Right lobe of liver (tissue), 6 donors: ENCODE measurements at places on chromosomes 1 and 21.

- H3K27me3 ChIP-seq, result no peaks in the 10 kb centered on the region
- no peak for DNase-seq
- peaks cover 10% of the 10 kb centered on the region for H3K4me1 ChIP-seq
- H3K4me3 ChIP-seq, result no peak overlapping the region
Measured at GRCh38 chr1:54168206-54168965, 15.6 kb upstream of the CDCP2 start.

DNA sequence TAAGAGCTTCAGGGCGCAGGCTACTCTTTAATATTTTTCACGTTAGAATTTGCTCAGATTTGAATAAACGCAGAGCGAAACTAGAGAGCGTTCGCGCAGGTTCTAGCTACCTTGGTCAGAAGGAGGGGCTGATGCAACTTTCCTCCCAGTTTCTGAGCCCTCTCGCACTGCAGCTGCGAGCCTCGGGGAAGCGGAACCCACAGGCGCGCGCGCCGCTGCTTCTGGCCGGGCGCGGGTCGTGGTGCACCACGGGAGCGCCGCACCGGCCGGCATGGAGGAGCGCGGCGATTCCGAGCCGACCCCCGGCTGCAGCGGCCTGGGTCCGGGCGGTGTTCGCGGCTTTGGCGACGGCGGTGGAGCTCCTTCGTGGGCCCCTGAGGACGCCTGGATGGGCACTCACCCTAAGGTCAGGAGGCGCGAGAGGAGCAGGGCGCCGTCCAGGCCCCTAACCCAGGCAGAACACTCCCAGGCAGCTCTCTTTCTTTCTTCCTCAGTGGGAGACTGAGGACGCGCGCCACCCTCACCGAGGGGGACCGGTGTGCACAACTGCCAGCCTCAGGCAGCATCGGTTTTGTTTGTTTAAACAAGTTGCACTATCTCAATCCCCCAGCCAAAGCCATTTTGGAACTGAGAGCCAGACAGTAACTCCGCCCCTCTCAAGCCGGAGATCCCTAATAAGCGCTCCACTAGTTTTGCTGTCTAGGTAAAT is at the start of gene TSEN15:
TSEN15 (plus strand) TSS at position 246 of the 709 bp plus-strand sequence; CDS start at position 272, 26 bp downstream.
- peak within 1 kb of the TSS; percentile 80 for H3K27ac ChIP-seq
- H3K36me3 ChIP-seq, result no peaks in the 10 kb centered on the region
- no peaks in the 10 kb centered on the region for H3K27me3 ChIP-seq
- peaks cover 16% of the 10 kb centered on the region for H3K4me1 ChIP-seq
- peak; percentile 86 for DNase-seq

- H3K4me1 ChIP-seq, result no peaks in the 10 kb centered on the region
- H3K27ac ChIP-seq, result no peak overlapping the region
- no peak for DNase-seq
- H3K36me3 ChIP-seq, result no peaks in the 10 kb centered on the region
- no peak overlapping the region for H3K4me3 ChIP-seq
Measured at GRCh38 chr1:34265396-34265795, 88.7 kb downstream of the C1orf94 start.

- H3K36me3 ChIP-seq, result no peaks in the 10 kb centered on the region
- H3K27ac ChIP-seq, result no peak overlapping the region
- no peaks in the 10 kb centered on the region for H3K4me1 ChIP-seq
- no peak for DNase-seq
- H3K4me3 ChIP-seq, result no peak overlapping the region
- no peaks in the 10 kb centered on the region for H3K27me3 ChIP-seq
Measured at GRCh38 chr1:65319754-65320153, 10.4 kb downstream of the DNAJC6 start.

DNA sequence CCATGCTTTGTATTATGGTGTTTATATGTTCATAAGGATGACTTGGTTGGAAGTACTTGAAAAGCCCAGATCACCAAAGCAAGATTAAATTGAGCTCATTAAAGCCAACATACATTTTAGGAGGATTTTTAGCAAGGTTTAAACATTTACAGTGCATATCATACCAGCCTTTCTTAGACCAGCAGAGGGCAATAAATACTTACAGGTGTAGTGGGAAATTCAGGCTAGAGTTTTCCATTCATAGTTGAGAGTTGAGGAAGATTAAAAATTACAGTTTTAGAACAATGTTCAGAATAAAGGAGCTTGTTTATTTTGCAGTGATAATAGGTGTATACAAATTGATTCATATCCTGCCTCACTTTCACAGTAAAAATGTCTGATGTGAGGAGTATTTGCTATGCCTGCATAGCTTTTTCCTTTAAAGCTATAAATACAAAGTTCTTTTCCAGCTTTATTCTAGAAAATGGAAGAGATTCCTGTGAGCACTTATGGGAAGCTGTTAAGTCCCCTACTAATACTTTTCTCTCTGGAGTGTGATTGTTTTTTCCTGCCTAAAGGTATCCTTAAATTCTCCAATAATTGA is 35.3 kb downstream of the DTL start:
- H3K36me3 ChIP-seq, result no peaks in the 10 kb centered on the region
- H3K27me3 ChIP-seq, result no peaks in the 10 kb centered on the region
- no peak overlapping the region for H3K4me3 ChIP-seq

- no peak overlapping the region for H3K27ac ChIP-seq
- H3K4me1 ChIP-seq, result no peaks in the 10 kb centered on the region
- peaks cover 14% of the 10 kb centered on the region for H3K27me3 ChIP-seq
- no peaks in the 10 kb centered on the region for H3K36me3 ChIP-seq
- H3K4me3 ChIP-seq, result no peak overlapping the region
Measured at GRCh38 chr1:241422470-241422869, 65.5 kb upstream of the RGS7 start.

GRCh38 chr1:89841507-89841906 is 20.7 kb downstream of the LRRC8D start:
- peak overlapping the region; percentile 86 for H3K27ac ChIP-seq
- no peak overlapping the region for H3K4me3 ChIP-seq
- no peak for DNase-seq
- H3K27me3 ChIP-seq, result no peaks in the 10 kb centered on the region

- H3K36me3 ChIP-seq, result peaks cover 12% of the 10 kb centered on the region
- no peaks in the 10 kb centered on the region for H3K27me3 ChIP-seq
- DNase-seq, result no peak
- H3K4me1 ChIP-seq, result no peaks in the 10 kb centered on the region
- no peak overlapping the region for H3K27ac ChIP-seq
Measured at GRCh38 chr1:8362701-8363101, 44.8 kb downstream of the SLC45A1 start.

DNA sequence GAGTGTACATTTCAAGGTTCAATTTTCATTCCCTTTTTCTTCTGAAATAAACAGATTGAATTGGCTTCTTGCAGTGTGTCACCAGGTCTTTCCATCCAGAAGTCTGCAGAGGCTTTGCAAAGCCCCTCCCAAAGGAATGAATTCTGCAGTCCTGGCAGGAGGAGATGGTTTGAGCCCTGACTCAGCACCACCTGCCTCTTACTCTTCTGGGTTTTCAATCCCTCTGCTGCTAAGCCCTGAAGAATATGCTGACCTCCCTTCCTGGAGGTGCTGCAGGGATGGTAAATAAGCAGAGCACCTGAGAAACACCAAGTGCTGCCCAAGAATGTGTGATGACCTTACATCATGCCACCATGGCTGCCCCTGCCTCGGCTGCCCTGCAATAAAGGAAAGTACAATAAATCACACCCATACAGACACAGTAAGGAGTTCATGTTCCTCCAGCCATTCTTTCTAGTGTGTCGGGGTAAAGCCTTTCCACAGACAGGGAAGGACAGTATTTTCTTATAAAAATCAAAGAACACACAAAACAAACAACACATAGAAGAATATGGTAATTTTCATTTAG is 209.2 kb downstream of the ZNF326 start:
- no peak for DNase-seq
- no peaks in the 10 kb centered on the region for H3K4me1 ChIP-seq
- H3K27ac ChIP-seq, result no peak overlapping the region

GRCh38 chr1:240683576-240683975 is 71.6 kb upstream of the GREM2 start:
- no peaks in the 10 kb centered on the region for H3K27me3 ChIP-seq
- H3K36me3 ChIP-seq, result no peaks in the 10 kb centered on the region
- H3K4me1 ChIP-seq, result no peaks in the 10 kb centered on the region
- no peak for DNase-seq
- no peak overlapping the region for H3K4me3 ChIP-seq

DNA sequence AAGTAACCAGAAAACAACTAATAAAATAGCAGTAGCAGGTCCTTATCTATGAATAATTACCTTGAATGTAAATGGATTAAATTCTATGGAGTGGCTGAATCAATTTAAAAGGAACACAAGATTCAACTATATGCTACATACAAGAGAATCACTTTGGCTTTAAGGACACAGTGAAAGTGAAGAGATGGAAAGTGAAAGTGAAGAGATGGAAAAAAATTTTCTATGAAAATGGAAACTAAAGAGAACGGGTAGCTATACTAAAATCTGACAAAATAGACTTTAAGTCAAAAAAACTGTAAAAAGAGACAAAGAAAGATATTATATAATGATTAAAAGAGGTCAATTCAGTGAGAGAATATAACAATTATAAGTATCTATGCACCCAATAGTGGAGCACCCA is 54.7 kb downstream of the C1orf185 start:
- H3K27me3 ChIP-seq, result no peaks in the 10 kb centered on the region
- no peaks in the 10 kb centered on the region for H3K36me3 ChIP-seq
- DNase-seq, result no peak
- H3K27ac ChIP-seq, result no peak overlapping the region
- no peak overlapping the region for H3K4me3 ChIP-seq
- no peaks in the 10 kb centered on the region for H3K4me1 ChIP-seq

GRCh38 chr1:236808005-236808404 is 12.9 kb downstream of the MTR start:
- H3K27me3 ChIP-seq, result no peaks in the 10 kb centered on the region
- H3K4me1 ChIP-seq, result no peaks in the 10 kb centered on the region
- peaks cover 3% of the 10 kb centered on the region for H3K36me3 ChIP-seq
- DNase-seq, result no peak
- no peak overlapping the region for H3K27ac ChIP-seq

DNA sequence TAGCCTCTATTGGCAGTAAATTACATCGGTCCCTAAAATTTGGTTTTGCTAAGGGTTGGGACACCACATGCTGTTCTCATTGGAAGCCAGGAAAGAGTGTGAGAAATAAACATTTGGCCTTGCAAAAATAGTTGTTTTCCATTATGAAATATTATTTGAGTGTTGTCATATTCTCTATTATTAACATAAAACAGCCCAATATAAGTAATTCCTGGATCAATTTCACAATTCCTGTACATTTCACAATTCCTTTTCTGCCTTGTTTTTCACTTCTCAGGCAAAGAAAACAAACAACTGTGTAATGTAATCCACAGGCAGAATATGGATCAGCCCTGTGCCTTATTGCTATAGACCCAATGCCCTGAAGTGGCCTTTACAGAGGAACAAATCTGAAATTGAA is 40.5 kb downstream of the C1orf87 start:
- H3K27ac ChIP-seq, result no peak overlapping the region
- H3K4me3 ChIP-seq, result no peak overlapping the region
- H3K27me3 ChIP-seq, result no peaks in the 10 kb centered on the region

DNA sequence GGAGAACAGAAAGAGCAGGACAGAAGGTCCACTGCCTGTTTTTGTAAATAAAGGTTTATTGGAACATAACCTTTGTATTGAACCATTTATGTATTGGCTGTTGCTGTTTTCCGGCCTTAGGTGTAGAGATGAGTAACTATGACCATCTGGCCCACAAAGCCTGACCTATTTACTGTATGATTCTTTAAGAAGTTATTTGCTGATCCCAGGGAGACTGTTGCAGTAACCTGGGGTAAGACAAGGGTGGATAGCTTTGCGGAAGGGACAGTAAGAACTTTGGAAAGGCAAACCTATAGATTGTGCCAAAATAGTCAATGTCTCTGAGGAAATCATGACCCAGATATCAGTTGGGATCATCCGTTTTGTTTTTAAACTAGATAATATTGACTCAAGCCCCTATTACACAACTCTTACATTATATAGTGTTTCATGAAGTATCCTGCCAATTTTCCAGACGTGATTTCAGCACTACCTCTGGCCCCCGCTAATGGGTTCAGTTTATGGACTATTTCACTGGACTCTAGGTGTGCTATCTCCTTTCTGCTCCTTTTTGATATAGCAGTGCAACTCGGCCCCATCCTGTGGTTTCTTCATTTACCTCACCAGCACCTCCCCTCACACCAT is 20.8 kb upstream of the TLCD4 start:
- H3K27ac ChIP-seq, result peak overlapping the region; percentile 86
- no peak overlapping the region for H3K4me3 ChIP-seq

DNA sequence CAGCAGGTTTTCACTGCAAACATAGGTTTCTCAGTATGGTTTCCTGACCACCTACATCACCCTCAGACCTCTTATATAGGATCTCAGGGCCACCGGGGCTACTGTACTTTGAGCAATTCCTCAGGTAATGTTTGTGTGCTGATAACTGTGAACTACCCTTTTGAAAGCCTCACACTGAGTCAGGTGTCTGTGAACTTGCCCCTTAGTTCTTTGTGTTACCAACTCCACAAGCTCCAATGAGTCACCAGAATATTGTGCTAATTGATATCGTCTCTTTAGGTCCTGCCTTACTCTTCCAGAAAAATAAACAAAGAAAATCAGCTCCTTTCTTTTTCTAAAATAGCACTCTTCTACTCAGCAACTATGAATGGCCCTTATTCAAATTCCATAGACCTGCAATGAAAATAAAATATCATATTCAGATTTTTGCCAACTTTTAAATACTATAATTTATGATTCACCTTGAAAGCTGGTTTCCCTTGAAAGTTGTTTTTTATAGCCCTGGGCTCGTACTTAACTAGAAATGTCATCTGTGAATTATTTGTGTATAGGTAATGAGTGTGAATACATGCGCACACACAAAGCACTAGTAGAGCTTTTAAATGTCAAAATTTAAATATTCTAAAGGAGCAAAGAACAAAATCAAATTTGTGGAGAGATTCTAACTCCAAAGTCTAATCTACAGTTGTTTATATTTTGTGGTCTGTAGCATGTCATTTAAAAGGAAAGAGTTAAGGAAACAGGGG is 88.1 kb upstream of the WARS2 start:
- H3K4me1 ChIP-seq, result no peaks in the 10 kb centered on the region
- DNase-seq, result no peak
- no peaks in the 10 kb centered on the region for H3K36me3 ChIP-seq
- H3K27ac ChIP-seq, result no peak overlapping the region
- H3K4me3 ChIP-seq, result no peak overlapping the region

GRCh38 chr1:219480011-219480410 is 132.9 kb downstream of the ZC3H11B start:
- no peaks in the 10 kb centered on the region for H3K4me1 ChIP-seq
- no peak overlapping the region for H3K4me3 ChIP-seq
- H3K27me3 ChIP-seq, result no peaks in the 10 kb centered on the region
- no peak for DNase-seq

- H3K27ac ChIP-seq, result no peak overlapping the region
- DNase-seq, result no peak
- no peaks in the 10 kb centered on the region for H3K36me3 ChIP-seq
- no peaks in the 10 kb centered on the region for H3K27me3 ChIP-seq
- H3K4me3 ChIP-seq, result no peak overlapping the region
- no peaks in the 10 kb centered on the region for H3K4me1 ChIP-seq
Measured at GRCh38 chr1:24341260-24341659, 22.1 kb downstream of the GRHL3 start.

GRCh38 chr1:77796695-77797405 is 17.4 kb downstream of the MIGA1 start:
- no peak for DNase-seq
- H3K27ac ChIP-seq, result no peak overlapping the region
- H3K27me3 ChIP-seq, result no peaks in the 10 kb centered on the region

GRCh38 chr21:31872452-31873274 is at the start of gene HUNK:
TSS of gene HUNK (plus strand) at chr21:31873020. CDS start at chr21:31873675, 655 bp downstream.
- H3K27me3 ChIP-seq, result no peaks in the 10 kb centered on the region
- DNase-seq, result peak; percentile 48
- H3K27ac ChIP-seq, result no peak within 1 kb of the TSS
- H3K36me3 ChIP-seq, result no peaks in the 10 kb centered on the region
